Parietal lobe (tissue), 2 donors: ENCODE measurements at places on chromosomes 1 and 21. TPM values are rescaled to one million over a fixed set of nuclear protein-coding genes. Genes with fewer than 3 reads are reported as not detected.

Gene FOXD3
- not detected for total RNA-seq

Gene RAB42
- total RNA-seq = 1.9 TPM

Gene HMGB4
- not detected for total RNA-seq

Gene GBP3
- total RNA-seq = 0.31 TPM

Gene SAMD11
- total RNA-seq = not detected

Gene GTF2B
- total RNA-seq = 44.1 TPM

Gene FAM163A
- total RNA-seq = 0.31 TPM

Gene SSX2IP
- total RNA-seq = 105 TPM
